Activated CD8-positive, alpha-beta memory T cell treated with anti-CD3 and anti-CD28 coated beads for 1 hour (primary cell): ENCODE measurements at places on chromosomes 4 and X.

DNA sequence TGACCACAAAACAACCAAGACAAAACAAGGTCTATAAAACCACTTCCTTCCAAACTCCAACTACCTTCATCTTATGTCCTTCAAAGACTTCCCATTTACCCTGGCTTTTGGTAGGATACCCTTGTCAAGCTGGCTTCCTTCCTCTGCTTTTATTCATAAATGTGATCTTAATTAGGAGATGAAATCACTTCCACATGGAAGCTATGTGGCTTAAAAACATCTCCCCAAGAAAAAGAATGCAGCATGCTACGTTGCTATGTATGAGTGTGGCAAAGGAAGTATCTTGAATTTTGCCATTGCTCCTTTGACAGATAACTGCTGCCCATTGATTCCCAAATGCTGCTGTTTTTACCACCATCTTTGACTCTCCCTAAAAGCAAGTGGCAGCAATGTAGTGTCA is 46.4 kb upstream of the VEGFD start:
- DNase-seq: no peak

DNA sequence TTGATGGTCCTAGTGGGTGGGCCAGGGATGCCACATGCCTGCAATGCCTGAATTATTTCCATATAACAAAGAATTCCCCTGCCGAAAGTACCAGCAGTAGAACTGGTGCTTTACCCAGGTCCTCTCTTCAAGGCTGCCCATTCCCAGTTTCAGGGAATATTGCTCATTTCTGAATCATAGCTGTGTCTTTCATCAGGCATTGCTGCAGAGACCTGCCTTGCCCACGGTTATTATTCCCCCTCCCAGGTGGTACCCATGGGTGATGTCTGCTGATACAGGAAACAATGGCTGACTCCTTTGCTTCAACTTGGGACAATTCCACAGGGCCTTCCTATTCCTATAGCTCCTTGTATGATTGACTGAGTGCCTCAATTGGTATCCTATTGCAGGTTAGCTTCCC is 9.7 kb upstream of the IQCM start:
- DNase-seq: no peak

DNA sequence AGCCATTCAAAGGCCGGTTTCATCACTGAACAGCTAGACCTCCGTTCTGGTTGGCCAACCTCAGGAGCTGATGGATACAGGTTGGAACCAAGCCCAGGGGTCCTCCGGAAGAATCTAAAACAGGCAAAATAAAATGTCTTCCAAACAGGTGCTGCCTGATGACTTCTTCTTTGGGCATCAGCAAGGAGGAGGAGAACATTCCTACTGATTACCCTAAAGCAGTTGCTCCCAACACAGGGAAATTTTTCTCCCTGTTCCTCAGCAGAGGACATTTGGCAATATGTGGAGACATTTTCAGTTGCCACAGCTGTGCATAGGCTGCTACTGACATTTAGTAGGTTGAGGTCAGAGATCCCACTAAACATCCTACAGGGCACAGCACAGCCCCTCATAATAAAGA is 319.3 kb upstream of the PPARGC1A start:
- no peak for DNase-seq

- no peak for DNase-seq
These were observed 12.8 kb upstream of the TMEM131L start for GRCh38 chr4:153453402-153453801.

GRCh38 chr4:84032372-84032771 is 466.7 kb downstream of the NKX6-1 start:
- DNase-seq: no peak

DNA sequence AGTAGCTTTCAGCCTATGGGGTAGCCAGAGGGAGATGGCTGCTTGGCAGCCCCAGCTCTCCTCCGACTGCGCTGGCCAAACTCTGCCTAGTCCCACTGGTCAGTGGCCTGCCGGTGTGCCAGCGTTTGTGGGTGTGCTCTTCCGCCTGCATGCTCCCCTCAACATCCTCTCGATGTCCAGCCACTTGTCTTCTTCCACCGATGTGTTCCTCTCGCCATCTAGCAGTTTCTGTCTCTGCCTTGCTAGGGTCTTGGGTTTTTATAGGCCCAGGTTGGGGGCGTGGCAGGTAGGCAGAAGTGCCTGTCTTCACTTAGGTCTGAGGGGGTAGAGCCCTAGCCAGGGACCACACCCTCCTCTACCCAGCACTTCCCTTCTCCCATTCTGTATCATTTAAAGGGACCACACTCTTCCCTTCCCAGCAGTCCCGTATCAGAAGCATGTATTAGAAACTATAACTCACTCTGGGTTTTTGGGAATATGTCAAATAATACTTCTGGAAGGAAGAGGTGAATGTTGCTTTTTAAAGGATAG is 124.4 kb downstream of the KDM6A start:
- DNase-seq: no peak

DNA sequence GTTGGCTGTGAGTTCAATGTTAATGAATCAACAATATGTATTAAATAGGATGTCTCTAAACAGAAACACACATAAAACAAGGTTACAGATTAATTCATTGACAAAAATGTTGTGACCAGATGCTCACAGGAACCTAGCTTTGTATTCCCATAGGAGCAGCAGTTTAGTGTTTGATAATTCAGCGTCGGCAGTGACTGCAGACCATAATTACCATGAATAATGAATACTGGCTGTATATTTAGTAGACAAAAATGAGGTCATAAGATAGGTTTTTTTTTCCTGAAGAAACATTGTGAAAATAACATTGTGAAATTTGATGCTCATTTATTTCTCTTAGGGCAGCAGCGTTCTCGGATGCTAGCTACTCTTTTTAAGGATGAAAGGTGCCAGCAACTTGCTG is 27.8 kb downstream of the COPS4 start:
- no peak for DNase-seq

DNA sequence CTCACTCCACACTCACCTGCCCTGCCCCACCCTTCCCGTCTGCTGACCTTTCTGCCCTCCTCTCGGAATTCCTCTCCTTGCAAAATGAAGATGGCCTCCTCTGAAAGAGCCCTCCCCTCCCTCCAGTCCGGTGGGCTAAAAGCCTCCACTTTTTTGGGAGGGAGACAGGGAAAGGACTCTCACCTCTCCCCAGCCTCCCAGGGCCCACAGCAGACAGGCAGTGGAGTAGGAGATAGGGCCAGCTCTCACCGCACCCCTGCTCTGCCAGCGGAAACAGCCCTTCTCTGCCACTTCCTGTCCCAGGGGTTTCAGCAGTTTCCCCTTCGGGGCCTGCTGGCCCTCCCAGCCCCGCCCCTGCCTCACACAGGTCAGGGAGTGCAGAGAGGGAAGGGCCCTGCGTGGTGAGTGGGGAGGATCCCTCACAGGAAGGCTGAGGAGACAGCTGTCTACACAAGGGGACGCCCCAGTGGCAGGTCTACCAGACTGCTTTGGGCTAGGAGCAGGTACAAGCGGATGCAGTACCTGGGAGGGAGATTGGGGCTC is 18.2 kb downstream of the ELF4 start:
- DNase-seq: peak; percentile 67

DNA sequence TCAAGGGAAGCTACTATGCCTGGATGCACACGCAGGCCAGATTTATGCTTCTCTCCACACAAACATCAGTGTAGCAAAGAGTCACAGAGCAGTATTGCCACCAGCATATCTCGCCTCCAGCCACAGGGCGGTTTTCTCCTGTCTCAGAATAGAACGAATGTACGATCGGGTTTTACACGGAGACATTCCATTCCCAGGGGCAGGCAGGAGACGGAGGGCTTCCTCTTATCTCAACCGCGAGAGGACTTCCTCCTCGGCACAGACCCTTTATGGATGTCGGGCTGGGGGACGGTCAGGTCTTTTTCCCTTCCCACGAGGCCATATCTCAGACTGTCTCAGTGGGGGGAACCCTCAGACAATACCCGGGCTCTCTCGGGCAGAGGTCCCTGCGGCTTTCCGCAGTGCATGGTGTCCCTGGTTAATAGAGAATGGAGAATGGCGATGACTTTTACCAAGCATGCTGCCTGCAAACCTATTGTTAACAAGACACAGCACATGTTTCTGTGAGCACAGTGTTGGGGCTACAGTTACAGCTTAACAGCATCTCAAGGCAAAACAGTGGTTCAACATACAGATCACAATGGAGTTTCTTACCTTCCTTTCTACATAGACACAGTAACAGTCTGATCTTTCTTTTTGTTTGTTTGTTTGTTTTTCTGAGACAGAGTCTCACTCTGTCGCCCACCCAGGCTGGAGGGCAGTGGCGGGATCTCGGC is 24.1 kb downstream of the CSF2RA start:
- DNase-seq: no peak

GRCh38 chr4:25500626-25501316 is 123.7 kb downstream of the ANAPC4 start:
- DNase-seq: no peak

DNA sequence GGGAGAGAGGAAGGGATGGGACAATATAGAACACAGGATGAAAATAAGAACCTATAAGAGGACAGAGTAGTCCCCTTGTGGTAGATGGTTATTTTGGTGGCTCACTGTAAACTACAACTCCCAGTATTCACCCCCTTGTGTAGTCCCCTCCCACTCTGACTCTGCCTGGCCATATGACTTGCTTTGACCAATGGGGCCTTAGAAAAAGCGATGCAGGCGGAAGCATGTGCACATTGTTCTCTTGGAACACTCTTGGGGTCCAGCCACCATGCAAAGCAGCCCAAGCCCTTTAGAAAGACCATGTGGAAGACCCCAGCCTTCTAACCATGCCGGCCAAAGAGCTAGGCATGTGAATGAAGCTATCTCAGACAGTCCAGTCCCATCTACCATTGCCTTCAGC is 415.0 kb downstream of the BCOR start:
- no peak for DNase-seq

DNA sequence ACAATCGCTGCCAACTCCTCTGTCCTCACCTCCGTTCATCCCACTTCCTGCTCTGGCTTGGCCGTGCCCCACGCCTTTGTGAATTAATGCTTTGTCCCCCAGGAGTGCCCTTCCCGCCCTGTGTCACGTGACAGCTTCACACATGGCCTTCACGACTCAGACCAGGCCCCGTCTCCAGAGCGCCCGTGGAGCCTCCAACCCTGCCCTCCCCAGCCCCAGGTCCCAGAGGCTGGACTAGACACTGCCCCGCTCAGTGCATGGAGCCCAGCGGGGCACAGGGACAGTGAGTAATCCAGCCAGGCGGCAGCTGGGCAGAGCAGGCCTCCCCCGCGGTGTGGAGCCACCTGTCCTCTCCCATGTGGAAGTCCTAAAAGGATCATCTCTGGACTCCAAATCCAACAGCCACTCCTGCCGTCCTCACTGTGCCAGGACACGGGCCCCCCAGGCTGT is 7.4 kb downstream of the ADRA2C start:
- no peak for DNase-seq

GRCh38 chr4:15547392-15547791 is 77.7 kb downstream of the CC2D2A start:
- DNase-seq: no peak

- no peak for DNase-seq
These were observed 30.8 kb downstream of the NDNF start for GRCh38 chr4:121041307-121042090.

DNA sequence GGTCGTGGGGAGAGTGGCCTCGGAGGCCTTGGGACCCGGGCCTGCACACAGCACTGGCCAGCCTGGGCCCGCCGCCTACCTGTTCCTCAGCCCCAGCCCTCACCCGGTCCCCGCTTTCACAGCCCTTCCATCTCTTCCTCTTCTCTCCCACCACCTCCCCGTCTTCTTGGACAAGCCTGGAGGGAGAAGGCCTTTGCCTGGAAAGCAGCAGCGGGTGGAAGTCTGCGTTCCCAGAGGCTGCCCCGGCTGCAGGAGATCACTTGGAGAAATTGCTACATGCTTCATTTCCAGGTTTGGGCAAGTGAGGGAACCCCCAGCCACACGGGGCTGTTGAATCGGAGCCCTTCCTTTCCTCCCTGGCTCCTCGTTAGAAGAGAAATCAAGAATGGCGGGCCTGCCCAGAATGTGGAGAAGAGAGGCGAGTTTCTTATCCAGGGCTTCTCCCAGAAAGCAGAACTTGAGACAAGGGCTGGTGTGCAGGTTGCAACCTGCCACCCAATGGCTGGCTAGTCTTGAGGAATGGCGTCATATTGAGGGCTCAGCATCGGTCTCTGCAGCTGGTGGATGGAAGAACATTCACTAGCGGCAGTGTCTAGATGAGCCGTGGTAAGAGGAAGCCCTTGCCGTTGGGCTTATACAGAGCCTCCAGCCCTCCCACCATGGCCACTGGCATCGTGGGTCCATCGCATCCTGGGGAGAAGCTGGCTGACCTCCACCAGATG is 1.2 kb upstream of the PDZD4 start:
- no peak for DNase-seq

DNA sequence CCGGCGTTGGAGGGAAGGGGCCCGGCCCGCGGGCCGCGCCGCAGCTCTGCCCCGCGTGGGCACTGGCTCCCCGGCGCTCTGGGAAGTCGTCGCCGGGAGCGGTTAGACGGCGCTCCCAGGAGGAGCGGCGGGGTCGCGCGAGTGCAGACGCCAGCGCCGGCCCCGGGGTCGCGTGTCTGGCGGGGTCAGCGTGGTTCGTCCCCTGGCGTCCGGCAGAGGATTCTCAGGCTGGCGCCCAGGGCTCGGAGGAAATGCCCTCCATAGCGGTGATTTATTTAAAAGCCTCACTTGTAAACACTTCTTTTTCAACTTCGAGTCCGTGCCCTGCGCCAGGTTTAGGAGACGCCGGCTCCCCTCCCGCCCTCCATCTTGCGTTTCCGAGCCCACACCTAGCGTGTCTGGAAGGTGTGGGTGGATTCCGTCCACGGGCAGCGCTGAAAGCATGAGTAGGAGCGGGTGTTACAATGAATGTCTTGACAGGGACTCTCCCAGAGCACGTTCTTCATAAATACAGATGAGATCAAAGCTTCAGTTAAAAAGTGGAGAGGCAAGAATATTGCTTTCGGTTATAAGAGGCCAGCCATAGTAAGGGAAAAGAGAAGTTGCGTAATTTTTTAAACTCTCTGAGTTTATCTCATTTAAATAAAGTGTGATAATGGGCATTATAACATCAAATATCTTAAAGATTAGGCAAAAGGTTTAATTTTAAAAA is 692 bp downstream of the FAM241A start:
- no peak for DNase-seq

- DNase-seq: no peak
These were observed 130.6 kb downstream of the FRYL start for GRCh38 chr4:48649505-48649904.

DNA sequence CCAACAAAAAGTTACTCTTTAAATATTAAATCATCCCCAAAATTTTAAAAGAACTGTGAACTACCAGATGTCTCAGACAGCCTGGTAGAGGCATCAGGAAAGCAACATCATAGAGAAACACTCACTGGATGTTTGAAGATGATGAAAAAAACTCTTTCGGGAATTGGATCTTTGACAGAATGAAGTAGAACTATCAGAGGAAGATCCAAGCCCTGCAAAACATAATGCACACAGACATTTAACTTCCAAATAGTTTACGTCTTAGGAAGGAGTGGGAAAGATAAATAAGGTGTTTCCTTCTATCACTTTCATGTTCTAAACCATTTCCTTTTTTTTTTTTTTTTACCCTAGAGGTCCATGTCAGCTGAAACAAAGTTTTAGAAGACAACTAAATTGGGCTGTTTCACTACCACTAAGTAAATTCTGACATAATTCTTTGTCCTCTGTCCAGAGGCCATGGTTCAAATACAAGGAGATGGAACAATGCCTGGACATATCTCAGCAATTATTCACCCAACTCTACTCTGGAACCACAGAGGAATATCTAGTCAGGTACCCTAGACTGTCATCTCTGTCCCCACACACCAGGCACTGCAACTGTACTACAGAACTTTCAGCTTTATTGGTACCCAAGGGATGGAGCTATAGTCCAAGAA is 217.7 kb upstream of the INTU start:
- no peak for DNase-seq

GRCh38 chrX:115650916-115651315 is 89.9 kb downstream of the PLS3 start:
- DNase-seq: no peak
